ENCODE measurements at places on chromosomes 3 and 15. TPM values are rescaled to one million over a fixed set of nuclear protein-coding genes. Genes with fewer than 3 reads are reported as not detected.

The SLC9C1 gene
- total RNA-seq, result not detected

The EPHB3 gene
- total RNA-seq, result not detected

The TJP1 gene
- not detected for total RNA-seq

The TM4SF4 gene
- total RNA-seq, result not detected

The SLC22A13 gene
- total RNA-seq, result 0.31 TPM

The RETNLB gene
- not detected for total RNA-seq

Data from activated CD8-positive, alpha-beta T cell treated with anti-CD3 and anti-CD28 coated beads for 36 hours (primary cell).